NCI-H187 (cell line): ENCODE measurements at places on chromosomes 2 and 18.
A peak's percentile ranks its signal among the peaks of the same experiment; 100 is the strongest.

DNA sequence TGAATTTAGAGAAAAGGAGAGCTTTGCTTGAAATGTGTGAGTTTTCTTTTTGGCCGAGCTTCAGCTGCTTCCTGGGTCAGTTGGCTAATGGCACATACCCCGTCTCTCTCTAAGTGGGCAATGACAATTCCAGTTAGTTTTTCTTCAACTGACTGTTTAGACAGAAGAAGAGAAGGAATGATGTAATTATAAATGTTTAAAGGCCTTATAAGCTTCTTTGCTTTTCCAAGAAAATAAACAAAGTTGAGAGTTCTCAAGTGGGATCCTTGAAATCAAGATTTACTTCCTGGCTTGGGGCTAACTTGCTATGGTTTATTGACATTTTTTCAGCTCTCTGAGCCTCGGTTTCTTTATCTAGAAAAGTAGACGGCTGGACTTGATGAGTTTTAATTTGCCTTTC is 794.9 kb upstream of the ACVR2A start:
- no peak for DNase-seq

GRCh38 chr2:28377984-28378678 is 14.5 kb upstream of the FOSL2 start:
- DNase-seq: no peak

- no peak for DNase-seq
Observed at GRCh38 chr2:45345331-45346234, 265.5 kb downstream of the SRBD1 start.

DNA sequence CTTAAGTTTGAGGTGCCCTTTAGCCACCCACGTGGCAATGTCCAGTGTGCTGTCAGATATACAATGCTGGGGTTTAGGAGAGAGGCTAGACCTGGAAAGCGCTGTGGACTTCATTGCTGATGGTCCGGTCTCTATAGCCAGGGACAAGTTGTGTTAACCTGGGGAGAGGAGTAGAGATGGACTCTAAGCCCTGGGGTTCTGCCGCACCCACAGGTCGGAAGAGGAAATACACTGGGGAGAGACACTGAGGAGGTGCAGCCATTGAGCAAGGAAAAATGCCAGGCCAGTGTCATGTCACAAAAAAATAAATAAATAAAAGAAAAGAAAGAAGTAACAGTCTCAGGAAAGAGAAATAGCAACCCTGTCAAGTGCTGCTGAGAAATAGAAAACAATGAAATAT is 106.9 kb upstream of the CBLN2 start:
- no peak for DNase-seq

- DNase-seq: no peak
Observed at GRCh38 chr2:203649176-203649814, 57.1 kb upstream of the CD28 start.

DNA sequence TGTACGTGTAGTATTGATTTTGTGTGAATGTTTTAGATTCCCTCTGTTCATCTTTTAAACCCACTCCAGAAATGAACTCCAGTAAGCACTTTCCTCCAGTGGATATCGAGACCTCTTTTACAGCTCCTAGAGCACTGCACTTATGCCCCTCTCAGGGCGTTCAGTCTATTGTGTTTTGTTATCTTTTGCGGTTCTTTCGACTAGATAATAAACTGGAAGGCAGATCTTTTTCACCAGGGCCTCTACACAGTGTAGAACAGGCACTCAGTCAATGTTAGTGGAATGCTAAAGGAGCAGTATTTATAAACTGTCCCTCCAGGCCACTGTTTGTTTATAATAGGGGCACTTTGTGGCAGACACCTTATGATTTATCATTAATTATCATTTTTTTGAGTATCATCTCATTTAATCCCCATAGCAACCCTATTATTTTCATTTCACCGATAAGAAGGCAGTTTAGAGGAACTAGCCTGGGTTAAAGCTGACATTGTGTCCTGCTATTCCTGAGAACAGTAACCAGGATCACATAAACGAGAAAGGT is 742 bp upstream of the SOS1 start:
- DNase-seq: peak; percentile 95

- DNase-seq: no peak
Observed at GRCh38 chr2:240765007-240765406, 55.0 kb downstream of the KIF1A start.

DNA sequence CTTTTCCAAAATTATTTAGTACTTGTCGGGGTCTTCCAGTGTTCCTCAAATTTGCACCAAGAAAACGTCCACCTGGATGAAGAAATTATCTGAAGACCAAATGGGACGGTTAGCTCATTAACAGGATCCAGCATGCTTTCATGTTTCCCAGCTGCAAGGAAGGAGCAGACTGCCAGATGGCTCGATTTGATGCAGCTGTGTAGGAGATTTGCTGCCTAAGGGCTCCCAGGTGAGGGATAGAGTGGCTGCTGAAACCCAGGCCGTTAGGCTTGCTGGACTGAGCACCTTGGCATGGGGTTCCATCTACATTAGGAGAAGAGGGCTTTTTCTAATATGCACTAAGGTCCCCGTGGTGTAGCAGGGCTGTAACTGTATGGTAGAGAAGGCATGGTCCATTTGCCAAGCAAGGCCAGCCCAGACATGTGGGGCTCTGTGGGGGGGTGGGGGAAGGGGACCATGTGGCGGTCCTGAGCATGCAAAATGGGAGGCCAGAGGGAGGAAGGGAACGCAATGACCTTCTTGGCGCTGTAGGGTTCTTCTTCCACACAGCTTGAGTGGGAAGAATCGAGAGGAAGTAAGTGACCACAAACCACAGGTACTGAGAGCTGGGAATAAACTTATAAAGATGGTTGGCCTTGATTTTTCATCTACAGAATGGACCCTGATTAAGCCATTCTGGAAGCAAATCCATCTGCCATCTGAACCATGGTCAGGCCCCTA is 144.0 kb downstream of the TMEM163 start:
- DNase-seq: no peak

DNA sequence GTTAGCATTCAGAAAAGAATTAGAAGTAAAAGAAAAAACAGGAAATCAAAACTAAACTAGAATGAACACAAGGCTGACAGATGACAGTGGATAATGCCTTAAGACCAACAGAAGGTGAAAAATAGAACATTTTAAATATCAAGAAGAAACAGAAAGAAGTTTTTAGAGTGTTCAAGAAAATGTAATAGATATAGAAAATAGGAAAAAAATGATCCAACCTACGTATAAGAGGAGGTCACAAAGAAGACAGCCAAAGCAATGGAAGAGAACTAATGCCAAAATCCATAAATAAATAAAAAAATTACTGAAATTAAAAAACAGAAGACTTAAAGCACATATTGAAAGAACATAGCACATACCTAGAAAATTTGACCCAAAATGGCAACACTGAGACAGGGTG is 42.5 kb upstream of the EN1 start:
- no peak for DNase-seq

- DNase-seq: no peak
Observed at GRCh38 chr18:37084912-37085311, 256.0 kb downstream of the KIAA1328 start.

DNA sequence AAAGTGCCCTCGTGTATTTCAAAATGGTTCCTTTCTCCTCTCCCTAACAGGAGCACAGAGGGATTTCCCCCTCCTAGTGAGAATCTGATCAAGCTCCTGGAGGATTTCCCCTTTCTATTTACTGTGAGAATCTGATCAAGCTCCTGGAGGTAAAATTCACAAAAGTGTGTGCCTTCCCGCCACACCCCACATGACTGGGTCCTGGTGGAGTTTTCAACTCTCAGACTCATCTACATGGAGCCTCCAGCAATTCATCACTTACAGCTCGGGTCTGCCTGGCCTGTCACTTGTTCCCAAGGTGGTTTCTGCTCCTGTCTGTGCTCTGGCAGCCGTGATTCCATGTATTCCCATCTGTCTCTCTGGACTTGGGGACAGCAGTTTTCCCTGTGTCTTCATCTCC is 590.7 kb downstream of the FBXO15 start:
- no peak for DNase-seq

DNA sequence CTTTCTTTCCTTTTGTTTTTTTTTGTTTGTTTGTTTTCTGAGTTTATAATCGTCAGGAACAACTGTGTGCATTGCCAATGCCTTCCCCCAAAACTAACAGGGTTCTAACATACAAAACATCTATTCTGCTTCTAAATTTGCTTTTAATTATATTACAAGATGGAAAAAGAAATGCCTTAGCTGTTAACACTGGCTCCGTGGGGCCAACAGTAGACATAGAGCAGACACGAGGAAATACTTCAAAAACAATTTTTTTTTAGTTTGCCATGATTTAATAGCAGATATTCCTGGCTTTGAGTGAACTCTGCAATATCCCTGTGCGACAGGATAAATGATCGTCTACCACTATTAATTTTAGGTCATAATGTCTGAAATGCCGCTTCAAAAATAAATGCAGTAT is 153.3 kb upstream of the HNRNPA3 start:
- DNase-seq: no peak

DNA sequence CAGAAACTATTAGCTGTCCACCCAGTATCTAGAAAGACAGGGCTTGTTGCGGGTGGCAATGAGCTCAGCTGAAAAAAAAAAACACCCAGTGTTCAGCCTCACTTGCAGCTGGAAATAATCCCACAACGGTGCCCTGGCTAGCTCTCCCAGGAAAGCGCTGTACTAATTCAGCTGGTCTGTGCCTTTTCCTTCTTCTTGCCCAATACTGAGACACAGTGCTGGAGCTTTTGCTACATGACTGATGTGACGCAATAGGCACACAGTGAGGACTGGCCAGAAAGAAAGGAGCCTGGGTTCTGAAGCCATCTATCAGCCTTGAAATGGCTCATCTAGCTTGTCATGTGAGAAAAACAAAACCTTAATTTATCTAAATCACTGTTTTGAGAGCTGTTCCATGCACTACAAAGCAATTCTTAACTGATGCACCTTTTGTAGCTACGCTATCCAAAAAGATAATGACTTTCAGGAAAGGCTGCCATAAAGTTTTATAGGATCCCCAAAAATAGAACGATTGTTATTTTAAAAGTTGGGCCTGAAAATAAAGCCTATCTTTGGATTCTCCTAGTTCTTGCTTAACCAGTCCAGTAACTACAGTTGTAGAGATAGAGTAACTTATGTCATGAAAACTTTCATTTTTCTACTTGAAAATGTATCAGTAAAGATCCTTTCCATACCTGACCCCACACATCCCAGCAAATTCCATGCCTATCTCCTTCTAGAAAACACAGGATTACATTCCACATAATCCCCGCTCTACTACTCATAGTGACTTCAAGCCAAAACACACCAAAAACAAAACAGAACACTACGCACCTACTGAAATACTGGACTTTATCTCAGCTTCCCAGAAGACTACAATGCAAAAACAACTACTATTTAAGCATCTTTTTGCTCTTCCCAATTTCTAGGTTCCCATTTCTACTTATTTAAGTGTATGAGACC is 15.9 kb downstream of the KIDINS220 start:
- no peak for DNase-seq

DNA sequence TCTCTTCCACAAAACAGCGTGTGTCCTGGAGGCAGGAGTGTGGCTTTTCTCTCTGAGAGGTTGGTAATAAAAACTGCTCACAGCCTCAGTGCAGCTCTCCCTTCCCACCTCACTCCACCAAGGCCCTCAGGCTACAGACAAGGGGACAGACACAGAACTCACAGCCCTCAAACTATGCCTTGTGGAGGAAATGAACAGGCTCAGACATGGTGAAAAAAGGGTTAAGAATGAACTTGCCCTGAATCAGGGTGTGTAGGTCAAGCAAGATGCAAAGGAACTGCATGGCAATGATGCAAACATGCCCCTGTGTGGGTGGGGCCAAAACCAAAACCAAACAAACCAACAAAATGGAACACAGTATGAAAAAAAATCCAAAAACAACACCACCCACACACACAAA is 125.8 kb downstream of the GALNT14 start:
- no peak for DNase-seq

DNA sequence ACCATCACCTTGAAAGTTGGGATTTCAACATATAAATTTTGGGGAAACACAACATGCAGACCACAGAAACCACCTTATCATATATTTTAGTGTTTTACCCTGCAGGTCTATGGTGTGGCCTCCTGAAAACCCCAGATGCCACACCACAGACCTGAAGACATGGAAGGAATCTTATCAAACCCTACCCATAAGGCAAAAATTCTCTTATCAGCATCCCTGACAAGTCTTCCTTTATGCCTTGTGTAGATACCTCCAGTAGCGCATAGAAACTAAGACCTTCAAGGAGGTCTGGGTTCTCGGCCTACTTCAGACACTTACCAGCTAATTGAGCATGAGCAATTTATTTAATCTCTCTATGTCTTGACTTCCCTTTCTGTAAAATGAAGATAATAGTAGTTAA is 59.1 kb upstream of the SLC14A2 start:
- DNase-seq: no peak

GRCh38 chr2:215870088-215870490 is 143.3 kb downstream of the MREG start:
- no peak for DNase-seq

DNA sequence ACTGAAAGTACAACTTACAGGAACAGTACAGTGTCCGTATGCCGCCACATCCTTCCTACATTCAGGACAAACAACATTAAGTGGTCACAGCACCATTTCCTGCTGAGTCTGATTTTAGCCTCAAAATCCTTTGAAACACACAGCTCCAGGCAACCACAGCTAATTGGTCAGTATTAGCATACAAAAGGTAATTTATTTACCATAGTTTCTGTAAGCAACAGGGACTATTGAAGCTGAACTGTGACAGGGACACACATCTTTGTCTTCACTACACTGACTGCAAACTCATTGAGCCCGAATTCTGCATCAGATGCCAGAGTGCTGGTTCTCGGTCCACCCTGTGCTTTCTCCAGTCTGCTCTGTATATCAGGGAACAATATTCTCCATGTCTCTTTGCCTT is 151.8 kb downstream of the ST6GAL2 start:
- DNase-seq: no peak

- DNase-seq: no peak
Observed at GRCh38 chr18:76980663-76981395, 151.8 kb downstream of the MBP start.

DNA sequence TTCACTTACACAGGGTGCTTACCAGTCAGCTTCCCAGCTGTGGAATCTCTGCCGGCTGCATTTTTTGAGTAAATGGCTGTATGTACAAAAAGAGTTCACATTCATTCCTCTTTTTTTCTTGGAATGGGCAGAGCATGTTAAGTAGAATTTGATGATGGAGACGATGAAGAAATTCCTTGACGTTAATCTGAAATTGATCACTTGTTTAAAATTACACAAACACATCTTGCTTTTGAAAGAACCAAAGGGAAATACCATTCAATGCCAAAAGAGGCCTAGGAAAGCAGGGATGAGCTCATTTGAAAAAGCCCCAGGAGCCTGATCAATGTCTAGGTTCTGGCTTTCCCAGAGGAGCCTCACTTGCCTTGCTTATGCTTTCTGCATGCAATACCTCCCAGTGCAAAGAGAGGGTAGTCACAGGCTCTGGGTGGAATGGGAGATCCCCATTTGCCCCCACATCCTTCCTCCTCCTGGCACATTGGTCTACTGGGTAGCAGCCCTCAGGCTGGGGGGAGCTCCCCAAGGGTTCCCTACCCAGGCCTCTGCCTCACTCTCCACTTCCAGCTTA is 12.3 kb upstream of the SMAD7 start:
- DNase-seq: no peak

- no peak for DNase-seq
Observed at GRCh38 chr2:169741-170140, 94.1 kb downstream of the SH3YL1 start.

GRCh38 chr18:77131652-77132368 is 773 bp downstream of the MBP start:
- DNase-seq: no peak
